ENCODE measurements at places on chromosomes 3 and 15. TPM values are rescaled to one million over a fixed set of nuclear protein-coding genes. Genes with fewer than 3 reads are reported as not detected.
A peak's percentile ranks its signal among the peaks of the same experiment; 100 is the strongest.

The CELSR3 gene
- total RNA-seq, result 6.9 TPM

The PAK6 gene
- total RNA-seq, result 0.73 TPM

The GRIP2 gene
- total RNA-seq, result not detected

The HCN4 gene
- total RNA-seq, result not detected

The ANKDD1A gene
- total RNA-seq, result 6.6 TPM

The KCTD6 gene
- 8.6 TPM for total RNA-seq

The TEX55 gene
- not detected for total RNA-seq

The NLGN1 gene
- not detected for total RNA-seq

The LMOD3 gene
- total RNA-seq, result not detected

The CFAP100 gene
- total RNA-seq, result not detected

DNA sequence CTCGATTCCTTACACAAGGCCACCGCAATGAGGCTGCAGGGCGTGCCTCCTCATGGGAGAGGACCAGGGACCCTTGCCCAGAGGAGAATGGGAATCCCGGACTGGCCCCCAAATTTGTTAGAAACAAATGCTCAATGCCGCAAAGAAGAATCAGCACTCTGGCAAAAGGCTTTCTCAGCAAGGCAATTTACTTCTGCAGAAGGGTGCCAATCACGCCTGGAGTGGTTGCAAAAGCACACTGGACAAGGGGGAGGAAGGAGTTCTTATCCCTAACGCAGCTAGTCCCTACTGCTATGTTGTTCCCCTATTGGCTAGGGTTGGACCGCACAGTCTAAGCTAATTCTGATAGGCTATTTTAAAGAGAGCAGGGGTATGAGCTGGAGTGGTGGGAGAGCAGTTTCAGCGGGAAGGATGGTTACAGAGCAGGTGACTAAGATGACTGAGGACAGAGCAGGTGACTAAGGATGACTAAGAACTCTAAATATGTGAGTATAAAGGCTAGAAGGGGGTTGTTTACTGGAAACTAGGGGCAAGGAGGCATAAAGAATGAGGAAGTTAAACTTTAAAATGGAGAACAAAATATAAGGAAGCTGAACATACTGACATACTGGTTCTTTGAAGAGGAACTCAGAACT lies 48.5 kb downstream of the KATNBL1 start:
- DNase-seq, result no peak
- no peak overlapping the region for H3K4me3 ChIP-seq
- no peaks in the 10 kb centered on the region for H3K4me1 ChIP-seq
- H3K27ac ChIP-seq, result no peak overlapping the region

GRCh38 chr3:197501879-197502620 lies 53.7 kb downstream of the BDH1 start:
- no peaks in the 10 kb centered on the region for H3K27me3 ChIP-seq
- H3K4me1 ChIP-seq, result no peaks in the 10 kb centered on the region
- no peak overlapping the region for H3K4me3 ChIP-seq
- peak; percentile 71 for DNase-seq
- no peaks in the 10 kb centered on the region for H3K36me3 ChIP-seq

DNA sequence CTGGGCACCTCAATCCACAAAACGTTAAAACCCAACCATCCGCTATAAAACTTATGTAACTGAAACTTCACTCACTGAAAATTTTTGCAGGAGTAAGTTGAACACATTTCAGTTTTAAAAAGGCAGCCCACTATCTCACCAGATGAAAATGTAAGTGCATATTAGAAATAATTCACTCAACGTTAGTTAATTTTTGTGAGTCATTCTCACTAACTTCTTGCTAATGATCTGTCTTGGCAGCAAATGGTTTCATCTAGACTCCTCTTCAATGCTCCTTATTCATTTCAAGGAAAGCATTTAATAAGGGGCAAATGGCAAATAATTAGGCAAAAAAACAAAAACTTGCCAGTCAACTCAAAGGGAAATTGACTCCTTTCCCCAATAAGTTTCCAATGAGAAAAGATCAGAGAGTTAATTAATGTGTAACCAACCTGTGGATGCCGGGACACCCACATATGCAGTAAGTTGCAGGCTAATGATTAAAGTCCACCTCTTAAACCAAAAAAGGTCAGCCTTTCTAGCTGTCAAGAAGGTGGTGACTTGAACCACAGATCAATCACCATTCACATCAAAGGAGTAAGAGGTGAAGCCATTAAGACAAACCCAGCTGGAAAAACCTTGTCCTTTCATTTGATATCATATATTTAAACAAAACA lies 22.9 kb upstream of the PRICKLE2 start:
- no peaks in the 10 kb centered on the region for H3K4me1 ChIP-seq
- no peaks in the 10 kb centered on the region for H3K36me3 ChIP-seq
- H3K27me3 ChIP-seq, result peaks cover 6% of the 10 kb centered on the region
- H3K4me3 ChIP-seq, result no peak overlapping the region
- no peak for DNase-seq

DNA sequence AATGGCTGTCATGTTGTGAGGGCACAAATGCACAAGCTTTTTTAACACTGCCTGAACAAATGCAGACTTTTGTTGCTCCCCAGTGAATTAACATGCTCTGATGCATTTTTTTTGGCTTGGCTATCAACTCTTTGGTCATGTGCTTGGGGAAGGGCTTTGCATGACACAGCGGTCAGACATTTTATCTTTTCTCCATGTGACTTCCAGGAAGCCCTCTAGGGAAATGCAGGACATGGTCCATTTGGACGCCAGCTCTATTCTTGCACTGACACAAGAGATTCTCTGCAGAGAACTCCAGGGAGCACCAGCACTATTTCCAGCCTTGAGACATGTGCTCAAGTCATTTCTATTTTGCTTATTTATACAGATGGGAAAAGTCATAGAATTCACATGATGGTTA lies 46.2 kb downstream of the NEK11 start:
- H3K36me3 ChIP-seq, result no peaks in the 10 kb centered on the region
- peaks cover 6% of the 10 kb centered on the region for H3K4me1 ChIP-seq
- H3K27ac ChIP-seq, result no peak overlapping the region
- no peaks in the 10 kb centered on the region for H3K27me3 ChIP-seq
- DNase-seq, result no peak

- no peak overlapping the region for H3K27ac ChIP-seq
- peaks cover 6% of the 10 kb centered on the region for H3K27me3 ChIP-seq
- DNase-seq, result no peak
- no peaks in the 10 kb centered on the region for H3K36me3 ChIP-seq
- no peaks in the 10 kb centered on the region for H3K4me1 ChIP-seq
Observed at GRCh38 chr15:39326306-39326975, 254.4 kb upstream of the THBS1 start.

- no peak overlapping the region for H3K27ac ChIP-seq
- no peaks in the 10 kb centered on the region for H3K36me3 ChIP-seq
- no peak for DNase-seq
- H3K27me3 ChIP-seq, result peaks cover 1% of the 10 kb centered on the region
- H3K4me3 ChIP-seq, result no peak overlapping the region
Observed at GRCh38 chr3:64220161-64220914, 4.9 kb downstream of the PRICKLE2 start.

DNA sequence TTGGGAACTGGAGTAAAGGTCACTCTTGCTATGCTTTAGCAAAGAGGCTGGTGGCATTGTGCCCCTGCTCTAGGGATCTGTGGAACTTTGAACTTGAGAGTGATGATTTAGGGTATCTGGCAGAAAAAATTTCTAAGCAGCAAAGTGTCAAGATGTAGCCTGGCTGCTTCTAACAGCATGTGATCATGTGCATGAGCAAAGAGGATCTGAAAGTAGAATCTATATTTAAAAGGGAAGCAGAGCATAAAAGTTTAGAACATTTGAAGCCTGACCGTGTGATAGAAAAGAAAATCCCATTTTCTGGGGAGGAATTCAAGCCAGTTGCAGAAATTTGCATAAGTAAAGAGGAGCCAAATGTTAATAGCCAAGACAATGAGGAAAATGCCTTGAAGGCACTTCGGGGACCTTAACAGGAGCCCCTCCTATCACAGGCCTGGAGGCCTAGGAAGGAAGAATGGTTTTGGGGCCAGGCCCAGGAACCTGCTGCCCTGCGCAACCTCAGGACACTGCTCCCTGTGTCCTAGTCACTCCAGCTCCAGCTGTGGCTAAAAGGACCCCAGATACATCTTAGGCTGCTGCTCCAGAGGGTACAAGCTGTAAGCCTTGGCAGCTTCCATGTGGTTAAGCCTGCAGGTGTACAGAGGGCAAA lies 212.2 kb upstream of the LINGO1 start:
- H3K4me3 ChIP-seq, result no peak overlapping the region
- H3K36me3 ChIP-seq, result no peaks in the 10 kb centered on the region
- no peak overlapping the region for H3K27ac ChIP-seq
- peaks cover 28% of the 10 kb centered on the region for H3K27me3 ChIP-seq

DNA sequence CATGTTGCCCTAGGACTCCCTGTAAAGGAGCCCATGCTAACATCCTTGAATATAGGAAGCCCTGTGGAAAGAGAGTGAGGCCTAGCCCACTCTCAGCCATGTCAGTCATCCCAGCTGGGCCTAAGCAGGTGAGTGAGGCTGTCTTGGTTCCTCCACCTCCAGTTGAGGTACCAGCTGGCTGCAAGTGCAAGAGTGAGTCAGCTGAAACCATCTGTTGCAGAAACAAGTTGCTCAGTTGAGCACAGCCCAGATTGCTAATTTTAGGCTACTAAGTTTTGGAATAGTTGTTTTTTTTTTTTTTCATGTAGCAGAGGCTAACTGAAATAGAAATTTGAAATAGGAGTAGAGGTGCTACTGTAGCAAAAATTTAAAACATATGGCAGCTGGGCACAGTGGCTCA lies 43.7 kb upstream of the ADPGK start:
- no peaks in the 10 kb centered on the region for H3K4me1 ChIP-seq
- no peak overlapping the region for H3K4me3 ChIP-seq
- H3K27me3 ChIP-seq, result peaks cover 6% of the 10 kb centered on the region
- no peak overlapping the region for H3K27ac ChIP-seq
- H3K36me3 ChIP-seq, result no peaks in the 10 kb centered on the region

DNA sequence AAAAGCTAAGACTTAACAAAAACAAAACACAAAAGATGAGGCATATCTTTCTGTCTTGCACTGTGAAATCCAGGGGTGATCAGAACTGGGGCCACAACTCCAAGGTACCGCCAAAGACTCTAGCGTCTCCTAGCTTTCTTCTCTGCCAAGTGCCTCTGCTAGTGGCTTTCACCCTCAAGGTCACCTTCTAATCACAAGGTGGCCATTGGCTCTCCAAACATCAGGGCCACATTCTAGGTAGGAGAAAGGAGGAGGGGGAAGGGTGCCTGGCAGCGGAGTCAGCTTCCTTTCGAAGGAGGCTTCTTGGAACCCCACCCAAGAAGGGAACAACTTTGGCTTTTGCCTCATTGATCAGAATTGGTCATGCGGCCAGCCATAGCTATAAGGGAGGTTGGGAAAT lies 168.8 kb upstream of the SMAD3 start:
- H3K27ac ChIP-seq, result no peak overlapping the region
- DNase-seq, result no peak
- H3K4me1 ChIP-seq, result peaks cover 4% of the 10 kb centered on the region
- H3K4me3 ChIP-seq, result no peak overlapping the region
- H3K27me3 ChIP-seq, result peaks cover 6% of the 10 kb centered on the region

DNA sequence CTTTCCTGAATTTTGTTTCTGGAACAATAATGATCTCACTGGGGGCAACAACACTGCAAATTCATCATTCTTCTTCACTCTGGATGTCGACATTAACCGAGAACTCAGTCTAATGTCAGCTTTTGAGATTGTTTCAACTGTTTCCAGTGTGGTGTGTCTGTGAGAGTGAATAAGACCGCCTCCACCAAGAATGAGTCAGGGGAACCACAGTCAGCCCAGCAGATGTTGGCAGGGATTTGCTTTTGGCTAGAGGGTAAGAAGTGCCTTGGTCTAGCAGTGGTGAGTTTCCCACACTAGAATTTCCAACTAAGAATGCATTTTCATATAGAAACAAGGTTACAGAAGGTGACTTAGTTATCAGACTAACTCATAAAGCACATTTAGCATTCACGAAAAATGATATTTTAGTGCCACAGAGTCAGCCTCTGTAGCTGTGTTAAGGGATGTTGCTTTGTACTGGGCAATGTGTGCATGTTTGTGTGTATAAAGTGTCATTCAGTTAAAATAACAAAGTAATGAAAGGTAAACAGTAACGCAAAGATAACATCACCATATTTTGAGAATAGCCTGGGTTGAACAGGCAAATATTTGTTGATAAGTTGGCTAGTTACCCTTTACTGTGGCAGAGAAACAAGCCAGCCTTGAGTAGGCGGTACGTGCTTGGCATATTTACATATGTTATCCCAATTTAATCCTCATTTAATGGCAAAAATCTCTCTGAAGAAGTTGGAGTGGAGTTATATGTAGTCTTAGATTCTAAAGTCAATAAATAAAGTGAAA lies 33.8 kb downstream of the DRD3 start:
- H3K4me3 ChIP-seq, result no peak overlapping the region
- H3K27ac ChIP-seq, result no peak overlapping the region
- H3K27me3 ChIP-seq, result no peaks in the 10 kb centered on the region
- no peaks in the 10 kb centered on the region for H3K36me3 ChIP-seq
- H3K4me1 ChIP-seq, result peaks cover 11% of the 10 kb centered on the region

DNA sequence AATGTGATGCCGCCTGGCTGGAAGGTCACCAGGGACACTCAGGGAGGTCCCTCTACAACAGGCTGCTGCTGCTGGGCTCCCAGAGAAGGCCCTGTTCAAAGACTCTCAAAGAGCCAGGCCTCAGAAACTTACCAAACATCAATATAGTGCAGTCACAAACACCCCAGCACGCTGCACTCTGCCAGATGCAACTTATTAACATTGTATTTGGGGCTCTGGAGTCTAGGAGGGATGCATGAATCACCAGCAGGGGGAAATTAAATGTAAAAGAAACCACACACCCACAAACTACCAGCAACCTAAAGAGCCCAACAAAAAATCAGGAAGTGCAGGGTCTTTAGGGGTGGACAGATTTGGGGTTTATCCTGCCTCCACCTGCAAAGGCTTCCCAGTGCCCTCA lies 74.6 kb upstream of the SPATA12 start:
- no peaks in the 10 kb centered on the region for H3K36me3 ChIP-seq
- H3K4me1 ChIP-seq, result peaks cover 25% of the 10 kb centered on the region
- H3K4me3 ChIP-seq, result no peak overlapping the region
- H3K27me3 ChIP-seq, result peaks cover 13% of the 10 kb centered on the region
- no peak for DNase-seq

DNA sequence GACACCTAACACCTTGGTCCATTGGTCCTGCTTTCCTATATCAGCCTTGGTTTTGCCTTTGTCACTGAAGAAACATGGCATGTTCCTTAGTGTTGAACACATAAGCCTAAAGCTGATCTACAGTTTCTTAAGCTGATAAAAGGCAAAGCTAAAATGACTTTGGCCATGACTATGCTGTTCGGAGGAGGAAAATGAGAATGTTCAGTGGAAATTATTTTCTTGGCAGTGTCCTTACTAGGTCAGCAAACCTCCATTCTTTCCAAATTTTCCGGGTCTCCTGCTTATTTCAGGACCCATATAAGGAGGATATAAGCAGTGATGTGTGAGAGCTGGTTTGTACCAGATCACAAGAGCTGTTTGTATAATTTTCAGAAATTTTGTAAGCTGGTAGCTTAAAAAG lies 832.9 kb upstream of the CFAP20DC start:
- peaks cover 2% of the 10 kb centered on the region for H3K36me3 ChIP-seq
- no peak overlapping the region for H3K27ac ChIP-seq
- H3K27me3 ChIP-seq, result no peaks in the 10 kb centered on the region
- peaks cover 47% of the 10 kb centered on the region for H3K4me1 ChIP-seq
- DNase-seq, result no peak
- no peak overlapping the region for H3K4me3 ChIP-seq
